ENCODE measurements at places on chromosomes 4 and X. TPM values are rescaled to one million over a fixed set of nuclear protein-coding genes. Genes with fewer than 3 reads are reported as not detected.
A peak's percentile ranks its signal among the peaks of the same experiment; 100 is the strongest.

- DNase-seq, result no peak
Measured at GRCh38 chrX:123085311-123085940, 98.7 kb upstream of the GRIA3 start.

DNA sequence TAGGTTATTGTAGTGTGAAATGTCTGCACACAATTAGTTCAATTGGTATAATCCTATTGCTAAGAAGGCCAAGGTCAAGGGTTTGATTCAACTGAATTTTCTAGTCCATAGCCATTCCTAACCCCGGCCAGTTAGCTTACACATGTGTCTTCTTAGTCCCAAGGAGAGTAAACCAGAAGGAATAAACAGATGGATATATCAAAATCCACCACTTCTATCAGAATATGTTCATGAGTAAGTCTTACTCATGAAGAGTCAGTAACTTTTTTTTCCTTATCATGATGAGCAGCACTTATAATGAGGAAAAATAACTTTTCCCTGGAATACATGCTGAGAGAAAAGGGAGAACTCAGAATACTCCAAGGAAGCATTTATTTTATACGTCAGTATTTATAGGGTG lies 9.5 kb downstream of the HHIP start:
- DNase-seq, result no peak

- DNase-seq, result no peak
Measured at GRCh38 chr4:119070301-119070700, 65.3 kb upstream of the MYOZ2 start.

DNA sequence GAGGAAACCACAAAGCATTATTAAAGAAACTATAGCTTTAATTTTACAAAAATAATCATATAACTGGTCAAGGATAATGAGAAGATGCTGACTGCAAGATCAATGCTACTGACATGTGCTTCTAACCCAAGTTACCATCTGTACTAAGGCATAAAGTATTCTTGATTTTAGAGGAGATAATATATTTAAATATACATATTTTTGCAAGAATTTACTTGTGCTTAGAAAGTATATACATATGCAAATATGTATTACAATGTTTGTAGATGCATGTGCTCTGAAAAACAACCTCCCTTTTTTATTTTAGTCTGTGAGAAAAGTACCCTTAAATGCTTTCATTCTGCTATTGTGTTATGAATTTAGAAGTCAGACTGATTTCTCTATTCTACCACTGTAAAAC lies 740.7 kb upstream of the SLIT2 start:
- no peak for DNase-seq

GRCh38 chrX:98114021-98114420 lies 1230.3 kb downstream of the RPA4 start:
- DNase-seq, result no peak

DNA sequence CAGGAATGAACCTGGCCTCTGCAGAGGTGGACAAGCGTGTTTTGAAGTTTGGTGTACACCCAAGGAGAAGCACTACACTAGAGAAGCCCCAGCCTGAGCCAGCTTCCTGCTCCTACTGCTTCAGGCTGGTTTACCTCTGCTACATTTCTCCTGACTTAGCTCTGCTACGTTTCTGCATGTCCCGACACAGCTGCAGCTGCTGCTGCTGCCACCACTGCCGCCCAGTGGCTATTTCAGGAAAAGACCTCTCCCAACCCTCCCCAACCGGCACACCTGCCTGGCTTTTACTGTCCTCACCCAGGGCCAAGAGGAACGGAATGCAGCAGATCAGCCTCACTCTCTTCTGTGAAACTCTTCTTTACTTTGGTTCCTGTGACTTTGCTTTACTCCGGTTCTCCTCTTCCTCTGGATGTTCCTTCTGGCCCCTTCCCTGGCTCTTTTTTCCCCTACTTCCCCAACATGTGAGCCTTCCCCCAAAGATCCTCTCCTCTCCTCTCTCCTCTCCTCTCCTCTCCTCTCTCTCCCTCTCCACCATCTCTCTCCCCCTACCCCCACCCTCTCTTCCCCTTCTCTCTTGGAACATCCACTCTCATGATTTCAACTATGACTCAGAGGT lies 3.1 kb upstream of the P2RY4 start:
- peak; percentile 39 for DNase-seq

Gene BRCC3
- 13.9 TPM for total RNA-seq

Gene GLRA2
- not detected for total RNA-seq

Gene TRAM1L1
- 0.45 TPM for total RNA-seq

All from left ventricle myocardium superior (tissue), 1 donor.